Left renal pelvis (tissue), 4 donors: ENCODE measurements at places on chromosomes 16 and 17. TPM values are rescaled to one million over a fixed set of nuclear protein-coding genes. Genes with fewer than 3 reads are reported as not detected.

- no peak for DNase-seq
Measured at GRCh38 chr16:11398136-11398535, 52.9 kb downstream of the RMI2 start.

DNA sequence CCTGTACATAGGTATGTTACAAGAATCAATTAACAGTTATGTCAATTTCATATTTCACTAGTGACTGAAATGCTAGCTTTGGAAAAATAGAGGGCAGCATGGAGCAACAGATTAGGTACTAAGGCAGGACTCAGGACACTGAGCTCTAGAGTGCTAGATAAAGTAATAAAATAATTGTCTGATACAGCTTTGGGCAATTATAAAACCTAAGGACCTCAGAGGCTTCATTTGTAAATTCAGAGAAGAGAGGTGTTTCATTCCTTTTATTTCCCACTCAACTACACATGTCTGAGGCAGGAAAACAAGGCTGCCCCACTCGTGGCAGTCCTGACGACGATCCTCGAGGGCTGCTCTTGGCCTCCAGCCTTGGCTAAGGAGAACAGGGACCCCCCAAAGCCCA, 81.5 kb downstream of the CA4 start:
- no peak for DNase-seq

GRCh38 chr16:48905632-48906505, 295.9 kb upstream of the N4BP1 start:
- DNase-seq: no peak

GRCh38 chr17:77966476-77966875, 8.0 kb downstream of the TNRC6C start:
- DNase-seq: no peak

GRCh38 chr16:89080196-89080853, 13.3 kb upstream of the ACSF3 start:
- DNase-seq: no peak

DNA sequence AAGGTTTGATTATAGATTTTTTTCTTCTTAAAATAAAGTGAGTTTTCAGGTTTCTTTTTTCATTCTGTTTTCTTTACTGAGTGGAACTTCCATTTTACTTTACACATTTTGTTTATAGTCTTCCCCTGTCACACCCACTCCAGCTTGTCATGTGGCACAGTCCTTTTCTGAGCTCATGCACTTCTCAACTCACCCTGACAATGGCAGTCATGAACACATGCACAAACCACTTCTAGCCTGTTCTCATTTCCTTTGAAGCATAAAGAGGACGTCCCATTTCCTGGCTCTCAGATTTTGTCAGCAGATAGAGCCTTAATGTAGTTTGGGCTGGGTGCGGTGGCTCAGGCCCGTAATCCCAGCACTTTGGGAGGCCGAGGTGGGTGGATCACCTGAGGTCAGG, 168.0 kb downstream of the AHSP start:
- no peak for DNase-seq

DNA sequence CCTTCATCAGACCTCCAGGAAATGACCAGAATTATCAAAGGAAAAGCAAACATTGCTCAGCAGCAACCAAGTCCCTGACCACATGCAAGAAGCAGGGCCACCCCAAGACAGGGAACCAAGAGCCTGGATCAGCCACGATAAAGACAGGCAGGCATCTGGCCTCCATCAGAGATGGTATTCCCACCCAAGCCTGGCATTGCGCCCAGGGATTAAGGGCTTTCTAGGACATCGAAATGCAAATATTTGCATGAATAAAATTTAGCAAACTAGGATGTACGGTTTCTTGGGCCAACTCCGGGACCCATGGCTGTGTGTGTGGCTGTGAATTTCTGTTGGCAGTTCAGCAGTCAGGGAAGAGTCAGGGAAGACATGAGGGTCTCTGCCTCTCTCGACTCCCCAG, 241.4 kb upstream of the DYNLRB2 start:
- no peak for DNase-seq

DNA sequence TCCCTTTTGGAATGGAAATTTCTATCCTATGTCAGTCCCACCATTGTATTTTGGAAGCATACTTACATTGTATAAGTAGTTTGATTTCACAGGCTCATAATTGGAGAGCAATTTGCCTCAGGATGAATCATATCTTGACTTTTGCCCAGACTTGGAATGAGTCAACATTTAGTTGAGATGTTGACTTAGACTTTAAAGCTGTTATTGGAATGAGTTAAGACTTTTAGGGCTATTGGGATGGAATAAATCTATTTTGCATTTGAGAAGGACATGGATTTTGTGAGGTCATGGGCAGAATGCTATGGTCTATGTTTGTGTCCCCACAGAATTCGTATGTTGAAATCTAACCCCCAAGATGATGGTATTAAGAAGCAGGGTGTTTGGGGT, 12.2 kb upstream of the ZNF594 start:
- no peak for DNase-seq

DNA sequence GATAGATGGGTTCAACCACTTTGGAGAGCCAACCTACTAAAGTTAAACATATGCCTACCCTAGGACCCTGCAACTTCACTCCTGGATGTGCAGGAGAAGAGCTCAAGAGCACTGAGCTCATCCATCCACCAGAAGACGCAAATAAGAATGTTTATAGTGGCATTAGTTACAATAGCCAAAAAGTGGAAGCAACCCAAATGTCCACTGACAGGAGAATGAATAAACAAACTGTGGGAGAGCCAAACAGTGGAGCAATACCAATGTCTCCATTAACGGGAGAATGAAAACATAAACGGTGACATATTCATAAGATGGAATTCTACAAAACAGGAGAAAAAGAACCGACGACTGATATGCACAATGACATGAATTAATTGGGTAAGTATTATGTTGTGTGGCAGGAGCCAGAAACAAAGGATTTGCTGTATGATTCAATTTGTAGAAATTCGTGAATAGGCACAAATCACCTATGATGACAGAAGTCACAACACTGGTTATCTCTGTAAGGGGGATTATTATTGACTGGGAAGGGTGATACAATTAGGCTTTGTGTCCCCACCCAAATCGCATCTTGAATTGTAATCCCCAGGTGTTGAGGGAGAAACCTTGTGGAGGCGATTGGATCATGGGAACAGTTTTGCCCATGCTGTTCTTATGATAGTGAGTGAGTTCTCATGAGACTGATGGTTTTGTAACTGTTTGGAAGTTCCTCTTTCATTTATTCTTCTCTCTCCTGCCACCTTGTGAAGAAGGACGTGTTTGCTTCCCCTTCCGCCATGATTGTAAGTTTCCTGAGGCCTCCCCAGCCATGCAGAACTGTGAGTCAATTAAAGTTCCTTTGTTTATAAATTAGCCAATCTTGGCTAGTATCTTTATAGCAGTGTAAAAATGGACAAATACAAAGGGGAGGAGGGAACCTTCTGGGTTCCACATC, 57.9 kb upstream of the PLCG2 start:
- DNase-seq: no peak

- no peak for DNase-seq
Measured at GRCh38 chr17:56881685-56882295, 32.1 kb downstream of the TRIM25 start.

DNA sequence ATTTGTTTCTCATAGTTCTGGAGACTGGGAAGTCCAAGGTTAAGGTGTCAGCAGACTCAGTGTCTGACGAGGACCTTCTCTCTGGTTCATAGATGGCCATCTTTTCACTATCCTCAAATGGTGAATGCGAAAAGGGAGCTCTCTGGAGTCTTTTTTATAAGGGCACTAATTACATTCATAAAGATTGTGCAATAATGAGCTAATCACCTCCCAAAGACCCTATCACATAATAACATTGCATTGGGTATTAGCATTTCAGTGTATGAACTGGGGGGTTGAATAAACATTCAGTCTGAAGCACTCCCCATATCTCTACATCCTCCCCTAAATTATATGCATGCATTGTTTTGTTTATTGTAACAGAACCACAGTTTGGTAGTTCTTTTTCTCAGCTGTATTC, 1086.5 kb downstream of the CDH11 start:
- DNase-seq: no peak

- no peak for DNase-seq
Measured at GRCh38 chr17:67613961-67614360, 103.8 kb upstream of the NOL11 start.

DNA sequence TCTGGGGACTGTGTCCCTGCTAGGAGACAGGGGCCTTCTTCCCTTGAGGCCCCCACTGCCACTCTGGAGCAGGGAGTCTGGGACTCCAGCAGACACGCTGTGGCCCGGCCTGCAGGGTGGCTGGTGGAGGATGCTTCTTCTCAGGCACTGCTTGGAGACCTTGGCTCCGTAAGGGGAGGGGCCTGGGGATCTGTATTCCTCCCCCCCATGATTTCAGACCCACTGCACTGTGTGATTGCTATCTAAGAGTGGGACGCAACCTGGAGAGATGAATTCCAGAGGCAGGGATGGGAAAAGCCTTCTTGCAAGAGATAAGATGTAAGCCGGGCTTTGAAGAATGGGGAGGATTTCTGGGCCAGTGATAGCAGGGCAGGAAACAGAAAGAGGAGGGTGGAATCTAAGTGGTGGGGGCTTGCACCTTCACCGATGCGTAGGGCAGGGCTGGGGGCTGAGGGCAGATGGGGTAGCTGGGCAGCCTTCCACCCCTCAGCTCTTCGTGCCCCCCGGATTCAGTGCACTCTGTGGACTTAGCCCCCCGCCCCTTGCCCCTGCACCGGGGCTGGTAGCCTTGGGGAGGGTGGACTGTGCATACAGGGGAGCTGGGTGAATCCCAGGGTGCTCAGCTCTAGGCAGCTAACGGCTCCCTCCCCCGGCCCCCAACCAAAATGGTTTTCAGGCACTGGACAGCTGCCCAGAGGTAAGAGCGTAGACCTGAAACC, 5.2 kb upstream of the GSE1 start:
- no peak for DNase-seq

DNA sequence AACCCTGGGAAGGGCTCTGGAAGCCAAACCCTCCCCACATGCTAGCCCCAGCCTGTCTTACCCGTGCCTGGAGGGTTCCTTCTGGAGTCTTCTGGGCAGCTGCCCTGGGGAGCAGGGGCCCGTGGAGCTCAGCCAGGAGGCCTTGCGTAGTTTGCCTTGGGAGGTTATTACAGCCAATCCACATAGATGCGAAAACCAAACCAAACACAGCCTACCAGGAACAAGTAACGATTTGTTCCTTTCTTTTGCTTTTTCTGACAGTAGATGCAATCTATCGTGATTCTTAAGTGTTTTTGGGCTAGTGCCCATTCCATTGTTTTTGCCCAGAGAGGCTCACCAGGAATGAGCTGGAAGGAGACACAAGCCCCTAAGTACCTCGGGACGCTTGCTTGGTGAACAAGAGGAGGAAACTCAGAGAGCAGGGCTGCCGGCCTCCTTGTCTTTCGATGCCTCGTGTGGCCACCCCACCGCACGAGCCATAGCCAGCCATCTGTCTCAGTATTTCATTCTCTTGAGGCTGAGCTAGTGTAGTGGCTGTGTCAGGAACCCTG, 102.7 kb upstream of the NOL11 start:
- no peak for DNase-seq

GRCh38 chr17:37295888-37296287, 79.9 kb upstream of the C17orf78 start:
- no peak for DNase-seq

GRCh38 chr17:44879376-44879775, 19.9 kb downstream of the EFTUD2 start:
- DNase-seq: no peak

DNA sequence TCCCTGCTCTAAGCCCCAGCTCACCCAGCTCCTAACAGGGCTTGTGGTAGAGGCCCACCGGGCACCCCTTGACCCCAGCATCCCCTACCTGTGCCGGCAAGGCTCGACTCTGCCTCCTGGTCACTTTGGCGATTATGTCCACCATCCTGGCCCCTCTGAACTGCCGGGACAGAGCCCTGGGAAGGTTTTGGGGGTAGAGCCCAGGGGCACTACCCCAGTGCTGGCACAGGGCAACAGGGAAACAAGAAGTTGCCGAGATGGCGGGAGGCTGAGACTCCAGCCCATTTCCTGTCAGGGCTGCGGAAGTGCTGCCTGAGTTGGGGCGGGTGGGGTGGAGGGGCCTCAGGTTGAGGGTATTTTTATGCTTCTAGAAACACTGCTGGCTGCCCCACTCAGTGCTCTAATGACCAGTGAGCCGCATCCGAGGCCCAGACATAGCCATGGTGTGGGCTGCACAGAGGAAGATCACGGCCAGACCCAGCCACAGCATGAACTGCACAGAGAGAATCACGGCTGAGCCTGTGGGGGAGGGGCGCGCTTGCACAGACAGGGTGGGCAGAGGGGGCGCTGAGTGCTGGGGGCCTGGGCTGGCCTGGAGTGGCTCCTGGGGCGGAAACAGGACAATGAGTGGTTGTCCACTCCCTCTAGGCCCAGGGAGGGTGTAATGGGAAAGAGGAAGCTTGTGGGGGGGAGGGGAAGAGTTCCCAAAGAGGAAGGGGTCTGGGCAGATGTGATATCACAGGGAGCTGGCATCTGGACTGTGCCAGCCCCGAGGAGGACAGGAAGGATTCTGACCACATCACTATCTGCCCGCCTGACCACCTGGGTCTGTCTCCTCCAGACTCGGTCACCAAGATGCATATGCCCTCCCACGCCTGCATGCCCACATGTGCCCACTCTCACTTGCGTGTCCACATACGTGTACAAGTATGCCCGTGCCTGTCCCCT, 22.3 kb downstream of the ARHGAP27 start:
- DNase-seq: no peak

GRCh38 chr17:7846765-7847661, 7.9 kb upstream of the TMEM88 start:
- DNase-seq: no peak

GRCh38 chr17:48021934-48022333, 15.7 kb downstream of the COPZ2 start:
- DNase-seq: no peak

GRCh38 chr17:45376171-45377005, 56.3 kb downstream of the ARHGAP27 start:
- DNase-seq: no peak

The RHBDL1 gene
- polyA plus RNA-seq: 1.0 TPM

The TM4SF5 gene
- polyA plus RNA-seq: 0.31 TPM

The KRT16 gene
- polyA plus RNA-seq: not detected

The HSF4 gene
- 1.4 TPM for polyA plus RNA-seq

The FBXW10B gene
- 1.4 TPM for polyA plus RNA-seq

The CD300H gene
- polyA plus RNA-seq: not detected

The SDR42E2 gene
- polyA plus RNA-seq: 0.18 TPM
